Right kidney (tissue), 9 donors: ENCODE measurements at places on chromosomes 12 and 14.

GRCh38 chr14:21098076-21098891 lies at the start of gene ZNF219:
TSS of gene ZNF219 (minus strand) at chr14:21098655. CDS start at chr14:21093591, 5,064 bp downstream.
- peak; percentile 64 for DNase-seq

- no peak for DNase-seq
Measured at GRCh38 chr12:124111006-124111405, 138.0 kb downstream of the ZNF664 start.

GRCh38 chr12:68237619-68238018 lies 12.0 kb upstream of the IL26 start:
- no peak for DNase-seq

DNA sequence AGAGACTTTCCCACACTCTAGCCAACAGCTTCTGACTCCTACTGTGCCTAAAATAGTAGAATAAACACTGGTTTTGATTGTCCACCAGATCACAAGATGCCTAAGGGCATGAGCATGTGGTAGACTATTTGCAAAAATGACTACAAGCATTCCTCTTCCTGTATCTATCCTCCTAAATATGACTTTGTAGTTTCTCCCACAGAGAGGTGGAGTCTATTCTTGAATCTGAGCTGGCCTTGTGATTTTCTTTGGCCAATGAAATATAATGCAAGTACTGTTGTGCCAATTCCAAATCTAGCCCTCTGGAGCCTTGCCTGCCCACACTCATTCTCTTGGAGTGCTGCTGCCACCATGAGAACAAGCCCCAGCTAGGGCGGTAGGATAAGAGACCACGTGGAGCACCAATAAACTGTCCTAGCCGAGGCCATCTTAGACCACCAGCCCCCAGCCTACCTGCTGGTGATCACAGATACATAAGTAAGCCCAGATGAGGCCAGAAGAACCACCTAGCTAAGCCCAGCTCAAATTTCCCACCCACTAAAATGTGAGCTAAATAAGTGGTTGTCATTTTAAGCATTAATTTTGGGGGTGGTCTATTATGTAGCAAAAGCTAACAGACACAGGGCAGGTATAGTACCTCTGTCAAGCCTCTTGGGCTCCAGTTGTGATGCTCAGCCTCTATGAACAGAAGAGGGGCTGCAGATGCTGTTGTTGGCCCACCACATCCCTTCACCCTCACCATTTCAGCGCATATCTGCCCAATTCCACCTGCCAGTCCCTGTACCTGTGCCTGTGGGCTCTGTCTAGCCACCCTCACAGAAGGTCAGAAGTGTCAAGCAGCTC lies 17.9 kb downstream of the ZFP36L1 start:
- DNase-seq = no peak

DNA sequence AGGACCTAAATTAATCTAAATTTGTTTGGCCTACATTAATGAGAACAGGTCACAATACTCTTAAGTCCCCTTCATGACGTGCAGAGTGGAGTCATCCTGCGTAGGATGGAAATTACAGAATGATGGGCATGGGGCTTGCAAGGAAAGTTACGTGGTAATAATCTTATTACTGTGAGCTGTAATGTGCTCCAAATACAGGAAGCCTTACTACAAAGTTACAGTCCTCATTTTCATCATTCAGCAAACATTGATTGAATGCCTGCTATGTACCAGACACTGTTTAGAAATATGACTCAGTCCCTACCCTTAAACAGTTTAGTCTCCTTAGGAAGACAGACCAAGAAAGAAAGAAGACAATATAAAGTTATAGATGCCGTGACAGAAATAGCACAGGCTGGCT lies 9.4 kb downstream of the HIGD1C start:
- DNase-seq = no peak

GRCh38 chr12:68119724-68120211 lies 39.8 kb downstream of the IFNG start:
- DNase-seq = no peak

DNA sequence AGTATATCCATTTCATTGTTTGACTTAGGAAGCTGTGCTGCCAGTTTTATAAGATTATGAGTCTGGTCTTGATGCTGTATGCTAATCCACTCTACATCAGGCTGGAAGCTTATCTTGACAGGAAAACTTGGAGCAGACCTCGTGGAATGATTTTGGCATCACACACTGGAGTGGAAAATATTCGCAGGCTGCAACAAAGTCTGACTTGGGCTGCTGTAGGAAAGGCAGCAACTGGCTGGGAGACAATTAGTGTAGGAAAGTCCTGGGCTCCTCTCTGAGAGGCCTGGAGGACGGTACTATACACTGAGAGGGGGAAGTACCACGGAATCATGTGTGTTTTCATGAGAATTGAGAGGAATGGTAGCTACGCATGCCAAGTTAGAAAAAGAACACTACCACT lies 383.7 kb downstream of the ETNK1 start:
- DNase-seq = no peak

GRCh38 chr12:67524861-67525616 lies 123.5 kb upstream of the DYRK2 start:
- DNase-seq = no peak
